ENCODE measurements at places on chromosomes 11 and 22.

- DNase-seq = no peak
Observed at GRCh38 chr11:77395460-77396173, 78.3 kb downstream of the PAK1 start.

DNA sequence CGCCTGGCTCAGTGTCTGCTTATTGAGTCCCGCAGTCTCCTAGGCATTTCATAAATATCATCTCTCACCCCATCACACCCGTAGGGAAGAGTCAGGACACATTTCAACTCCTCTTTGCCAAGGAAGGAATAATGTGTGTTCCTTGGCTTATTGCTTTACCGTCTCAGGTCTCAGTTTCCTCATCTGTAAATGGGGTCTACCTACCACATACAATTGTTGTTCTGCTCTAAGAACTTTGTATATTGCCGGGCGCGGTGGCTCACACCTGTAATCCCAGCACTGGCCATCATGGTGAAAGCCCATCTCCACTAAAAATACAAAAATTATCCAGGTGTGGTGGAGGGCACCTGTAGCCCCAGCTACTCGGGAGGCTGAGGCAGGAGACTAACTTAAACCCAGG, 3.1 kb upstream of the THRSP start:
- no peak for DNase-seq

DNA sequence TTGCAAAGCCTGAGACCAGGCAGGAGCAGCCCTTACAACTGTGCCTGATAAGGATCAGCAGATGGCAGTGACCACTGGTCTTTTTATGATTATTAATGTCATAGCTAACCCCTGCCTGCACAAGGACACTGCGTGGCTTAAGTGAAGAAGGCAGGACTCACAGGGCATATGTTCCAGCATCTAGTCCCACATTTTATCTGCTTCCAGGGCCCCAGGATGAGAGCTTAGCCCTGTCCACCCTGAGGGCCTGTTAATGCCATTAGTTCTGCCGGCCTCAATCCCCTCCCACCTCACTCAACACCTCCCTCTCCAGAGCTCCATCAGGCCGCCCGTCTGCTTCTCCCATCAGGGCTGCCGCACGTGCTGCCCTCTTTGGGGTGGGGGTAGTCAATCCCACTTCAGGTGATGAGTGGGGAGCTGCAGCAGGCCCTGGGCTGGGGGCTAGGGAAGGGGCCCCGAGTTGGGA, 33.1 kb upstream of the TSPAN18 start:
- no peak for DNase-seq

DNA sequence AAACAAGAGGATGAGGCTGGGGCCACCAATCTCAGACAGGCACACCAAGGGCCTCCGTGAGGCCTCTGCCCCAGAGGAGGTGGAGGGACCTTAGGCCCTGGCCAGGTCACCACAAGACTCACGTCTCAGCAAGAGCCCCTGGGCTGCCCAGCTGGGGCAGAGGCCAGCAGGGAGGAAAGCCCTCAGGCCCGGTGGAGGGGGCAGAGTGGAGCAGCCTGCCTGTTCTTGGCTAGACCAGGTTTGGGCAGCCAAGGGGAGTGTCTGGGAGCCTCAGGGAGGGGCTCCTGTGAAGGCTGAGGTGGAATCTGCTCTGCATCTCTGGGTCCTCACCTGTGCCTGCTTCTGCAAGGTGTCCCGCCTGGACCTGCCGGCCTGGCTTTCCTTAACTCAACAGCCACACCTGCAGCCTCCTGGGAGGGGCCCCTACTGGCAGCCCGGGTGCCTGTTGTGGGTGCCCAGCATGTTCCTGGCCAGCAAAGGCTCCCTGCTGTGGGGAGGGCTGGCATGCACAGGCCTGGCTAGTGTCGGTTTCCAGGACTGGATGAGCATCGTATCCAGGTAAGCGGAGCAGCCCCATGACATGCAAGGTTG, 11.9 kb downstream of the TTLL12 start:
- DNase-seq = no peak
